Stimulated activated naive CD4-positive, alpha-beta T cell (primary cell): ENCODE measurements at places on chromosomes 7 and 10.

GRCh38 chr10:26621243-26621888, 76.1 kb upstream of the PDSS1 start:
- DNase-seq: no peak

GRCh38 chr7:138776166-138776833, 21.5 kb upstream of the TMEM213 start:
- no peak for DNase-seq

- no peak for DNase-seq
Observed at GRCh38 chr7:43484678-43485395, 98.1 kb upstream of the STK17A start.

- DNase-seq: no peak
Observed at GRCh38 chr7:135100856-135101255, 47.0 kb upstream of the TMEM140 start.

DNA sequence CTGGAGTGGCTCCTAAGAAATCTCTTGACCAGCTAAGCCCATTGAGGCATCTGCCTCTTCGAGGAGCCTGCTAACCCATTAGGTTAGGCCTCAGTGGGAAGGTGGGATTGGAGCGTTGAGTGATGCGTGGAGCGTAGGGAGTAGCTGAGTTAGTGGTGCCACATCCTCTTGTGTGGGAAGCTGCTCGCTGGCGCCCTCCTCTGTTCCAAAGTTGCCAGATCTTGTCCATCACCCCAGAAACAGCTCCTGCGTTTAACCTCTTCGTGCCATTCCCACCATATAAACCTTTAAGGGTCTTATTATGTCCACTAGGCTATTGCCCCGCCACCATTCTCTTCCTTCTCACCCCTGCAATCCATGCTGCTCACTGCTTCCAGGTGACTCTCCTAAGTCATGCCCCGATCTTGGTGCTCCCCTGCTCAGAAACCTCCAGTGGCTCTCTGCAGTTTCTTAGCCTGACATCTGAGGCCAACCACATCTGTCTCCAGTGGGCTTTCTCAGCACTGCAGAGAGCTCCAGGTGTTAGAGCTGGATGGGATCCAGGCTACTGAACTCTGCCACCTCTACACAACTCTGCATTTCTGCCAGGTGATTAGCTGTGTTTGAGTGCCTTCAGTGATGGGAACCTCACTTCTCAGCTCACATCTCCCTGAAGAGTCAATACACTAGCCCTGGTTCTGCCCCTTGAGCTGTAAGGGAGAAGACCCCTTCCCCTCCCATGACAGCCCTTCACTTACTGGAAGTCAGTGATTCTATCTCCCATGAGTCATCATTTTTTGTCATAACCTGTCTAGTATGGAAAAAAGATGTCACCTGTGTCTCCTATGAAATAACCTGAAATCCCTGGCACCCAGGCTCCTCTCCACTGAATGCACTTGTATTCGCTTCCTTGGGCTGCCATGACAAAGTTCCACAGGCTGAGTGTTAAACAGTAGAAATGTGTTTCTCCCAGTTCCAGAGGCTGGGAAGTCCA, 65.0 kb upstream of the FGFR2 start:
- DNase-seq: no peak

DNA sequence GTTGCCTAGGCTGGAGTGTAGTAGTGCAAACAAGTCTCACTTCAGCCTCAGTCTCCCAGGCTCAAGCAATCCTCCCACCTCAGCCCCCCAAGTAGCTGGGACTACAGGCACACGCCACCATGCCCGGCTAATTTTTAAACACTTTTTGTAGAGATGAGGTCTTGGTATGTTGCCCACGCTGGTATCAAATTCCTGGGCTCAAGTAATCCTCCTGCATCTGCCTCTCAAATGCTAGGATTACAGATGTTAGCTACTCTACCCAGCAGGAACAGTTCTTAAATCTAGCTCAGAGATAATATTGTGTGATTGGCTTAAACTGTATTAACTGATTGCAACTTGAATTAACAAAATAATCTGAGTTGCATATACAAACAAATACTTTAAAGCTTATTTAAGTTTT, 82.9 kb downstream of the CDK14 start:
- DNase-seq: no peak

DNA sequence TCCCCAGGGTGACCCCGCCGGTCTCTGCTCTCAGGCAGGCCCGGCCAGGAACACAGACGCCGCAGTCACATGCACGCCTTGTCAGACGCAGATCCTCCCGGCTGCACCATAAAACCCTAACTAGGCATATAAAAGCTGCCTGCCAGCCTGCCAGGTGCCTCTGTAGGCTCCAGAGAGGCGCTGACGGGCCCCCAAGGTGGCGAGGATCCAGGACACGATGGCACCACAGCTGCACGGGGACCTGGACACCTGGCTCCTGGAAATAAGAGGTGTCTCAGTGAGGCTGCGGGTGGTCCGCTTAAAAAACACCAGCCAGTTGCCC, 21.9 kb upstream of the GDF10 start:
- DNase-seq: no peak

DNA sequence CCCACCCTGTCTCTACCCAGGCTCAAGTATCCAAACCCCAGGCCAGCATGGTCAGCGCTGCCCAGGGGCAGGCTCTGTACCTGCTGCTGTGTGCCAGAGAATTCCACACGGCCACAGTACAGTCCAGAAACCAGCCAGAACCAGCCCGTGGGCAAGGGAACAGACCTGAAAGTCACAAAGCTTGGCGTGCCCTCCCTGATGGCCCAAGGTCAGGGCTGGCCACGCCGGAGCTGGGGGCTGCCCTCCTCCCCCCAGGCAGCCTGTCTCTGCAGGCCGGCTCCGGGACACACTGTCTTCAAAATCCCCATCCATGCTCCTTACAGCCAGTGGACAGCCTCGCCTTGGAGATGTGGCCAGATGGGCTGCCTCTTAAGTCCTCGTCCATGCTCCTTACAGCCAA, 78.4 kb downstream of the CTBP2 start:
- DNase-seq: no peak

DNA sequence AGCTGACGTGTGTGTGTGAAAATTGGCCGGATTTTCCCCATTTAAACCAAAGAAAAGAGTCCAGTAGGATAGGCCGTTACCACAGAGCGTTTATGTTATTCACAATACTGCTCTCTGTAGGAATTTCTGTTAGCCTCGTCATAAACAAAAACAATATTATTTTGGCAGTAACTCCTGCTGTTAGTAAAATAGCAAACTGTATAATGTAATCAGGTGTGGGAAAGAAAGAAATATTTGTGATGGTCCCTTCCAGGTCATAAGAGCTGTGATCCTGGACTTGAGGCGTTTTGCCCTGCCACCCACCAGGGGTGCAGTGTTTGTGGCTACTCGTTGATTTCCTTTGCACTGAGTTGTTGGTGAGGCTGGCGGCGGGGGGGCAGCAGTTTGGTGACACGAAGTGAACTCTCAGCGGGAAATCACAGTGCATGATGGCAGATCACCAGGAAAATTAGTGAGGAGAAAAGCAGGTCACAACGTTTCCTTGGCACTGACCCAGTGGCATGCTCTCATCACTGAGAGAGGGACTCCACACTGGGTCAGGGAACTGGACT, 2.8 kb downstream of the EEPD1 start:
- DNase-seq: no peak

DNA sequence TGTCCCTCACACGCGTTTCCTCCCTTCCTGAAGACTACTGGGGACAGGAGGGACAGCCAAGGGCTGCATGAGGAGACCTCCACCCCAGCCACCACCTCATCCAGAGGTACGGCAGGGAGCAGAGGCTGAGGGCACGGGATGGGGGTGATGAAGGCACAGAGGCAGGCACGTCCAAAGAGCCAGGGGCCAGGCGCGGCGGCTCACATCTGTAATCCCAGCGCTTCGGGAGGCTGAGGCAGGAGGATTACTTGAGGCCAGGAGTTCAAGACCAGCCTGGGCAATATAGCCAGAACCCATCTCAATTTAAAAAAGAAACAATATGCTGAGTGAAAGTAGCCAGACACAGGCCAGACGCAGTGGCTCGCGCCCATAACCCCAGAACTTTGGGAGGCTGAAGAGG, 3.3 kb downstream of the MICALL2 start:
- DNase-seq: no peak

GRCh38 chr7:107579885-107580715, at the start of gene BCAP29:
TSS of gene BCAP29 (plus strand) at chr7:107580246. CDS start at chr7:107580773, 527 bp downstream.
- peak; percentile 29 for DNase-seq

- DNase-seq: peak; percentile 51
Observed at GRCh38 chr7:123749537-123749857, 694 bp upstream of the WASL start.

DNA sequence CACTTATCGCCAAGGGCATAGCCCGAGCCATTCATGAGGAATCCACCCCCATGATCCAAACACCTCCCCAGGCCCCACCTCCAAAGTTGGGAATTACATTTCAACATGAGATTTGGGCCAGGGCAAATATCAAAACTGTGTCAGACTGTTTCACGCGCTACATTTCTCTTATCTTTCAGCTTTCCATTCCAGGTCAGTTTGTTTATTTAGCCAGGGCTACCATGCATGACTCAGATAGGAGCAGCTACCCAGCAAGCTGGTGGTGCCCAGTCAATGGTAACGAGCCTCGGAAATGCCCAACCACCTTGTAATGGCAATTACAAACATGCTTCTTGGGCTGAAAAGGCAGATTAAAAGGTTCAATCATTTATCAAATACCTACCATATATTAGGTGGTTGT, 43.6 kb upstream of the BAMBI start:
- no peak for DNase-seq

DNA sequence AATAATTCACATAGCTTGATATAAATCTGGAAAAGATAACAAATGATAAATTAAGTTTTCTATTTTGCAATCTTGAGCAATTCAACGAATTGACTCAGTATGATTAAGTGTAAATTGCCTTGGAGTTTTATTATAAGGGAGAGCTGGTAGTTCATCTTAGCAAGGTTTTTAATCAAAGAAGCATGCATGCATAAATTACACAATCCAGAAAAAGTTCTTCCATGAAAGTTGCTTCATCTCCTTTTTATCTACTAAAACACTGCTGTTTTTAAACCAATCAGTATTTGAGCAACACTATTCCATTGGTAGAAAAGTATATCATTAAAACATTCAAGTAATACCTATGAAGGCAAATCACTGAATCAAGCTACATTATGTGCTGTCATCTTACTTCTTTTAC, 47.6 kb downstream of the POT1 start:
- DNase-seq: no peak

DNA sequence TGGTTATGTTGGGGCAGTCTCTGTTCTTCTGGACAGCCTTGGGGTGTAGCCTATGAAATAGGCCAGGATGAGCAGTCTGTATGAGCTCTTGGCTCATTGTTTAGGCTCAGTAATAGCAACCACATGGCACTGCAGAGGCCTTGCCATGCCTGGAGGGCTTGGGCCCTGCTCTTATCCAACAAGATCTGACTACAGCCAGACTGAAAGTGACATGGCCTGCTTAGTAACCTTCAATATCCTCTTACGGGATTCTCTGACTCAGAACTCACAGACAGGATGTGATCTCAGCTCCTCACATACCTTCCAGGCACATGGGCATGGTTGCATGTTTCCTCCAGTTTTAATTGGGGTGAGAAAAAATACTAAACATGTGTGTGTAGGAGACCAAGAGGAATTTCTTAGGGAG, 289.3 kb downstream of the PTEN start:
- no peak for DNase-seq
